GM12878 (cell line): ENCODE measurements at places on chromosomes 7 and 10. TPM values are rescaled to one million over a fixed set of nuclear protein-coding genes. Genes with fewer than 3 reads are reported as not detected.
A peak's percentile ranks its signal among the peaks of the same experiment; 100 is the strongest.

DNA sequence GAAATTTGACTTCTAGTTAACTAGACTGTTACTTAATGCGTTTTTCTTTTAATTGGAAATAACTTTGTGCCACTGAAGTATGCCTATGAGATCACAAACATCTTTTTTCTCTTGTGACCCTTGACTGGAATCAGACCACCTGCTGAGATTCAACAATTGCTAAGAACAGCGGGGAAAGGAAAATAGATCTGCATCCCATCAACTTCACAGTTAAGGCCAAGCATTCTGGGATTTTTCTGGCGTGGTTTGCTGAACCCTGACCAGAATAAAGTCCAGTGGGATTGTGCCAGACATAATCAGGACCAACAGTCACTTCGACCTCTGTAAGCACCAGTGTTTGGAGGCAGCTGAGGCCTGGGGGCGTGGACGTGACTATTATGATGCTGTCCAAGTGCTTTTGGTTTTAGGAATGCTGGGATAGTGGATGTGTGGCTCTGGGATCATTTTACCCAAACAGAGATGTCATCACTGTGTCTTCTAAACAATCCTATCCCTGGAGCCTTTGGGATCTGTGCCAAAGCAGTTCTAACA, 373.3 kb upstream of the PRKCQ start:
- DNase-seq: no peak

GRCh38 chr7:66267249-66267648, 62.1 kb downstream of the TPST1 start:
- no peak for DNase-seq

- no peak for DNase-seq
These were observed 202.4 kb upstream of the TCERG1L start for GRCh38 chr10:131513901-131514300.

DNA sequence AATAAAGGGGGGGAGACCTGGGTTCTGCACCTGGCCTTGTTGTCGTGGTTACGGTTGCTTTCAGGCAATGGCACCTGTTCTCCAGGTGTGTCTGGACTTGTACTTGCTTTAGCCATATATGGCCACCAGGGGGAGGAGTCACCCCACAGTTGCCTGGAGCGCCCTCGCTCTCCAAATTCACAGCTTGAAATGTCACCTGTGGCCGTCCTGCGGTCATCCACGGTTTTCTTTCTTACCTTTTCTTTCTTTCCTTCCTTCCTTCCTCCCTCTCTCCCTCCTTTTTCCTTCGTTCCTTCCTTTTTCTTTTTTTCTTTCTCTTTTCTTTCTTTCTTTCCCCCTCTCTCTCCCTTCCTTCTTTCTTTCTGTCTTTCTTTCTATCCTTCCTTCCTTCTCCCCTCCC, 157.2 kb upstream of the ZNF92 start:
- no peak for DNase-seq

DNA sequence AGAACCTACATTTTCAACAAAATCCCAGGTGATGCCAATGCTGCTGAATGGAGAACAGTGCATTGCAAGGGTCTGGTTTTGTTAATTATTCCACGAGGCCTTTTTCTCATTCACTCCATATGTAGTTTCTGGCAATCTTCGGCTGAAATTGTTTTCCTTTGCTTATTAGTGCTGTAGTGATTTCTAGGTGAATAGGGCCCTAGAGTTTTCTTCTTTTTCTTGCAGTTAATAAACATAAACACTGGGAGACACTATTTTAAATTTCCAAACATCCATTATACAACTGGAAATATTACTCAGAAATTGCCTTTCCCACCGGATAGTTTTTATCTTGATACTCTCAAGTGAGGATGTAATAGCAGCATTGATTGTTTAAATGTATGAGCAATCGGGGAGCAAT, 435.6 kb downstream of the XPNPEP1 start:
- no peak for DNase-seq

GRCh38 chr7:117127585-117128168, 174.4 kb downstream of the ST7 start:
- DNase-seq: peak; percentile 23

DNA sequence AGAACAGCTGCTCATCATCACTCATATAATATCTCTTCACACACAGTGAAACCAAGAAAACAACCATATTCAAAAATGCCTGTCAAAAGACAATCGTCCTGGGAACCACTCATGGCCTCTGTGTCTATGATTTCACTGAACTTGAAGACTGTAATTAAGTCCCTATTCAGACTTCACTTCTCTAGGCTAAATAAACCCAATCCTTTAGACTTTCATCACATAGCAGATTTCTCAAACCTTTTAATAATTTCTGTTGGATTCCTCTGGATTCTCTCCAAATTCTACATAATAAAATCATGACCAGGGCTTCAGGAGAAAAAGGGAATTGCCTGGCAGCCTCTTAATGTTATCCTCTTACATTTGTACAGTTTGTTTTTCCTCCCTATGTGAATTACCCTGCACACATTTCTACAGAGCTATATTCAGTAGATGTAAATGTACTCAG, 201.1 kb downstream of the LRRN3 start:
- no peak for DNase-seq

GRCh38 chr10:92846-93245, 42.4 kb upstream of the ZMYND11 start:
- DNase-seq: no peak

DNA sequence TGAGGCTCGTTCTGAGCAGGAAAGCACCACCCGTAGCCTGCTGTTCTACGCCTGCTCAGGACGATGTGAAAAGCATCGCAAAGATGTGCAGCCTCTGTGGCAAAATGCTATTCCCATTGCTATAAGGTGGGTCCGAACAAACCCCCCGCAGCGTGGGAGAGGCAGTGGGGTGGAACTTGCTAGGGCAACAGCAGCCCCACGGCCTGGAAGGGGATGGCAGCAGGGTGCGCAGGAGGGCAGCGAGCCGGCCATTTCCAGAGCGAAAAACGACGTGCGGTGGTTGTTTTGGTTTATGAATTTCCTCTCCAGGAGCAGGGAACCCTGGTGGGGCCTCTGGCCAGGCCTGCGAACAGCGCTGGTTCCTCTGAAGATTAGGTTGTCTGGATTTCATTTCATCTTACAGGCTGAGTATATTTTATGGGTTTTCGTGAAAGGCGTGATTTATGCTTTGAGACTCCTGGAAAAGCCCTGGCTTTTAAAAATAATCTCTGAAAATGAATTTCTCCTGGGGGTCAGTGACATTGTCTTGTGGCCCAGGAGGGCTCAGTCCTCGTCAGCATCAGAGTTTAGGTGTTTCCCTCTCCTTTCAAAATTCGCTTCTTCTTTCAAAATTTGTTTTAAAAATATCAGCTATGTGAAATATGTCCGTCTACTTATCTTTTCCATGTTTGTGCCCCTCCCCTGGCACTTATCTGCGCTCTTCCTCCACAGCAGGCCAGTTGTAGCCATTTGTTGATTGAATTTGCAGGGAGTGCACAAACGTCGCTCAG, 42.3 kb upstream of the UBE3C start:
- DNase-seq: no peak

- DNase-seq: no peak
These were observed 11.7 kb downstream of the PLAC9 start for GRCh38 chr10:80144067-80144695.

GRCh38 chr10:19518632-19519031, 297.6 kb upstream of the PLXDC2 start:
- no peak for DNase-seq

DNA sequence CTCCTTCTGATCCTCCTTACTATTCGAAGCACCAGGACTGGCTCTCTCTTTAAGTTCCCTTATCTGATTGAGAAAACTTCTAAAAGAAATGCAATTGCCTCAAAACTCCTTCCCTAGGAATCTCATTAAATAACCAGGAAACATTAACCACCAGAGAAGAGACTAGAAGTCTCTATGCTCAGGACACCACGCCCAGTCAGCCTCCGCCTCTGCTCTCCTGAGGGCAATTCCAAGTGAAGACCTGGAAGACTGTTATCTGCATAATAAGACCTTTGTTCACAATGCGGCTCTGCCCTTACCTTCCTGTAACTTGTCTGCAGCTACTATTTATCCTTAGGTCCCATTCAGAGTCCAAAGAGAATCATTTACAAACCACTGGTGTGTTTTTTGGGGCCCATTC, 78.8 kb downstream of the ELMO1 start:
- DNase-seq: no peak

DNA sequence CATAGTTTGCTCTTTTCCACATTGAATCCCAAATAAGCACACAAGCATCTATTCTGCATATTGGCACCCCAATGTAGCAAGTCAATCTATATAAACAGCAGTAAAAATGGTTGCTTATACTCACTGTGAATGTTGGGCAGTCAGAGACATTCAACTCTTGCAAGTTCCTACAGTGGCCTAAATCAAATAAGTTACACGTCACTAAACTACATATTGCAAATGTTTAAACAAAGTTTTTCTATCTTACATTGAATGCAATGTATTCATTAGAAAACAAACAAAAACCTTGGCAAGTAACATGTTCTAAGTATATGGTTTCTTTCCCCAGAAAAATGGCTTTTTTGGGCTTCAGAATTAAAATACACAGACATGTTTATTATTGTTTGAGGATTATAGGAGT, 19.0 kb downstream of the LRRC17 start:
- DNase-seq: no peak

DNA sequence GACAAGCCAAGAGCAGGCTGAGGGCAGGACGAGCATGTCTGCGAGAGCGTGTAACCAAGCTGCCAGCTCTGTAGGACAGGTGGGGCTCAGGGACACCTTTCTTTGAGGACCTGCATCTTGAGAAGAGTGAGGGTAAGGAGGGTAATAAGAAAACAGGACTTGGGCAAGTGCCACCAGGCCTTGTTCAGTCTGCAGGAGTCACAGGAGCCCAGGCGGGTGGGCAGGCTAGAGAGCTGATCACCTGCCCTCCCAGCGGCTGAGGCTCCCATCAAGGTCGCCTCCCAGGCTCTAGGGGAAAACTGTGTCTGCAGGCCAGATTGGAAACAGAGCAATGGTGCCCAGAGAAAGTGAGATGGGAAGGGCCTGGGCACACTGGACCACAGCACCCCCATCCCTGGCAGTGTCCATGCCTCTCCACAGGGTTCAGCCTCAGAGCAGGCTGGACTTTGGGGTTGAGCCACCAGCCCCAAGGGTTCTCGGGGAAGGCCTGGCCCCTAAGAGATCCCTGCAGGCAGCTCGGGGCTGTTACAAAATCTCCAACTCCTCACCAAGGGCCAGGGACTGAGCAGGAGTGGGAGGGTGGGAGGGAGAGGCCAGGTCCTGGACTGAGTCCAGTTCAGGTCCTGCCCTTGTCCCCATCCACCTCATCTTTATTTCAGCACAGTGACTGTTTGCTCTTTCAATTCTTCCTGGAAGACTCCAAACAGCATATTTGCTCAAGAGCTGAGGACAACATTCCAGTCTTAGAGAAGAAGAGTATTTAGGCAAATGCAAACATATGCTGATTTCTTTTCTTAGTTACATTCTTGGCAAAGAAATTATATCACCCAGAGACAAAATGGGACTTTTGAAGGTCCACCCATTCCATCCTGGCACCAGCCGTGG, 161.9 kb downstream of the GRID1 start:
- DNase-seq: no peak

GRCh38 chr10:29517352-29517923, 117.3 kb downstream of the SVIL start:
- DNase-seq: no peak

- no peak for DNase-seq
These were observed 23.3 kb upstream of the PDGFA start for GRCh38 chr7:542713-543500.

DNA sequence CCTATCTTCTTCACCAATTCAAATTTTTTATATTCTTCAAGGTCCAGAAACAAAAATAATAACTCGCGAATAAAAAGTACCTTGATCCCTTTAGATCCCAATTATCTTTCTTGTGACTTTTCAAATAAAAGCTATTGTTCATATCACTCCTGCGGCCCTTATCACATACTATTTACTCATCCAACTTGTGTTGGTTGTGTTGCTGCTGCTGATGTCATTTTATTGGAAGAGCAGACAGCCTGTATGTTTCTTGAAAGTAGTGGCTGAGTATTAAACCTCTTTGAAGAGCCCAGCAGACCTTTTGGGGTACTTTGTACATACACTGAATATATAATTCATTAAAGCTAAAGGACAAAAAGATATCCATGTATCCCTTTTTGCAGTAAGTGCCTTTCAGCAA, 231.7 kb downstream of the CTNNA3 start:
- DNase-seq: no peak

- DNase-seq: no peak
These were observed 64.7 kb downstream of the BICC1 start for GRCh38 chr10:58577437-58577777.

DNA sequence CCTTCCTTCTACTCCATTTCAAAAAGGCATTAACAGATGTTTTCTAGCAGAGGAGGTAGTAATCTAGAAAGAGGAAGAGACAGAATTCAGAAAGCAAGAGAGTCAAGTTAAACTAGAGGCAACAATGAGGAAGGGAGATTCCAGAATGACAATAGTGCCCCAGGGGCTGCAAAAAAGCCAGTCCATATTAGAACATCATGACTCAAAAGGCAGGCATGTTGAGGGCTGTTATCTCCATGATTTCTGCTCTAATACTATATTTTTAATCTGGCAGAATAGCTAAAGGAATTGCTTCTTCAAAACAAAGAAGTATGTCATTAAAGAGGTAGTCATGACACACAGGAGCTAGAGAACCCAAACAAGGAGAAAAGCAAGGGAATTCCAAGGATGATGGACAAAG, 599.6 kb downstream of the INHBA start:
- DNase-seq: peak; percentile 46

GRCh38 chr10:131819241-131820072, 81.4 kb upstream of the PPP2R2D start:
- no peak for DNase-seq

- no peak for DNase-seq
These were observed 78.7 kb upstream of the ARID5B start for GRCh38 chr10:61822781-61823230.

PTF1A gene
- not detected in 2 replicates for polyA plus RNA-seq

ANKRD61 gene
- polyA plus RNA-seq: 0.48 and 0.51 TPM in 2 replicates

LAMB4 gene
- polyA plus RNA-seq: not detected in 2 replicates

WNT2 gene
- polyA plus RNA-seq: 0.30 TPM in 1 of 2 replicates, not detected in the other

FOXP2 gene
- 2.5 and 3.1 TPM in 2 replicates for polyA plus RNA-seq

CACNA2D1 gene
- 1.2 TPM in 2 replicates for polyA plus RNA-seq

GRM8 gene
- 0.46 TPM in 1 of 2 replicates, not detected in the other for polyA plus RNA-seq

SH2B2 gene
- 13.2 and 24.6 TPM in 2 replicates for polyA plus RNA-seq

LIPN gene
- polyA plus RNA-seq: not detected in 2 replicates

OR2A5 gene
- polyA plus RNA-seq: not detected in 2 replicates

RTKN2 gene
- polyA plus RNA-seq: not detected in 2 replicates

TEX36 gene
- not detected in 2 replicates for polyA plus RNA-seq
